Cortex of kidney (tissue), 1 donor: ENCODE measurements at places on chromosomes 2 and 18.

DNA sequence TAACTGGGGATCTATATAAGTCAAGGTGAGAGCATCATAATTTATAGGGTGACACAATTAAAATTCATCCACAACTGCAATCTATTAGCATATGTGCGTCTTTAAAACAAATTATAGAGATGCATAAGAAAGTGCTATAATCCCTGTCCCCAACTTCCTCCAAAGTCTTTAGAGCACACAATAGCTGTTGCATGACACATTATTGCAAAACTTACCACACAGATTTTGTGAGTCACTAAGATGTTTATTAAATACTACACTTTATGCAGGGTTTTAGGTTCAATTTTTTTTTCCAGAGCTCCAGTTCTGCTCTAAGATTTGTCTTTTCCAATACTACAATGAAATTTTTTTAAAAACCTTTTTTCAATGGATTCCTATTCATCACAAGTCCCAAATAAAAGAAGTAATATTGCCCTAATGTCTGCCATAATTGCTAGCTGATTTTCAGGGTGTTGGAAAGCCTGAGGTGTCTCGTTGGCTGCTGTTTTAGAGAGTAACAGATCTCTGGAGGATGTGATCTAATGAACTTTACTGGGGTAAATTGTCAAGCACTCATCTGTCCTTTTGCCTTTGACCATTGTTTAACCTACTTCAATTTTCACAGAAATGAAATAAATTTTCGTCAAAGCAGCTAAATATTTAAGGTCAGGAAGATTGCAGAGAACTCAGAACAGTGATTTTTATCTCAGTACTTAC lies 250.5 kb upstream of the NETO1 start:
- no peak for DNase-seq

- DNase-seq = no peak
Measured at GRCh38 chr2:84526562-84526961, 10.3 kb downstream of the DNAH6 start.

DNA sequence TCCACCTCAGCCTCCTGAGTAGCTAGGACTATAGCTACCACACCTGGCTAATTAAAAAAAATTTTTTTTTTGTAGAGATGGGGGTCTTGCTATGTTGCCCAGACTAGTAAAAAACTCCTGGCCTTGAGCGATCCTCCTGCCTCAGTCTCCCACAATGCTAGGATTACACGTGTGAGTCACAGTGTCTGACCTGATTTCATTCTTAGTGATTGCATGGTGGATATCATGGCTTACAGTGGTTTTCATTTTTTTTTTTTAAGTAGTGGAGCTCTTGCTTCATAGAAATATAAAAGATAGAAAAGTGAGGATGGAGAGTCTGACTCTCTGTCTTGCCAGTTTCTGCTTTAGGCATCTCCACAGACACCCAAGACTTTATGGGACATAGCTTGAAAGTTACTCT lies 83.6 kb downstream of the CDC42EP3 start:
- DNase-seq = no peak

GRCh38 chr2:237618449-237618848 lies 8.9 kb upstream of the LRRFIP1 start:
- no peak for DNase-seq

DNA sequence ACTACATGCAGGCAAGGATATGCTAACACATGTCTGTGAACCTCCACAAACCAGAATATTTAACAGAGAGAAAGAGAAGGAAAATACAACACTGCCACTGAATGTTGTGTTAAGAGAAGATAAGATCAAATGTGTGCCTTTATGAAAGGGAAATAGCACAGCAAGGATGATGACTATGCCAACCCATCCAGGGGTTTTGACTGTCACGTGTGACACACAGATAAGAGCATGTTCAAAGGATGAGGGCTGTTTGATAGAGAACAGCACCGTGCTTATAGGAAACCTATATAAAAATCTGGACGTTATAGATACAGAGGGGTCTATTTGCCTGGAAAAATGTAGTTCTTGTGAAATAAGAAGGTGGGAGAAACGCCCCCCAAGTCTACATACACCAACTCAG lies 911.8 kb downstream of the CPS1 start:
- DNase-seq = no peak
